ENCODE measurements at places on chromosomes 5 and 9.

DNA sequence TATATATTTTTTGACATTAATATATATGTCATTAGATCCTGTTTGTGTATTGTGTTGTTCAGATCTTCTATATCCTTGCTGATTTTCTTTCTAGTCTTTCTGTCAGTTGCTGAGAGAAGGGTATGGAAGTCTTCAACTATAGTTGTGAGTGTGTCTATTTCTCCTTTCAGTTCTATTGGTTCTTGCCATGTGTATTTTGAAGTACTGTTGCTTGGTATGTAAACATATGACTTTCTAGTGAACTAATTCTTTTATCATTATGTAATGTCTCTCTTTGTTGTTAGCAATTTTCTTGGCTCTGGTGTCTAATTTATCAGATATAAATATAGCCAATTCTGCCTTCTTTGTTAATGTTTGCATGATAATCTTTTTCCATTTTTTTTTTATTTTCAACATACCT, 84.3 kb upstream of the CAST start:
- no peak for DNase-seq

- DNase-seq: peak; percentile 76
Observed at GRCh38 chr9:129624168-129624759, 1.7 kb upstream of the NTMT1 start.

DNA sequence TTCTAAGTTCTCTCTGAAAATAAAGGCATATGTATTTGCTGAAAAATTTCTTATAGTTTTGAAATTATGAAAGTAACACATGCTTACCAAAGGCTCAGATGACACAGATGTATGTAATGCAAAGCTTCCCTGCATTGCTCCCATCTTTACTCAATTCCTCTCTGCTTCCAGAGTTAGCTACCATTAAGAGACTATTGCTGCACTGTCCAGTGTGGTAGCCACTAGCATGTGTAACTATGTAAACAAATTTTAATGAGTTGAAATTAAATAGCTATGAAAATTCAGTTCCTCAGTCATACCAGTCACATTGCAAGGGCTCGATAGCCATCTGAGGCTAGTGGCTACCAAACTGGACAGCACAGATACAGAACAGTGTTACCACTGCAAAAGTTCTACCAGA, 17.9 kb downstream of the FRMD3 start:
- no peak for DNase-seq

- DNase-seq: no peak
Observed at GRCh38 chr9:79989079-79989478, 417.3 kb downstream of the TLE4 start.

DNA sequence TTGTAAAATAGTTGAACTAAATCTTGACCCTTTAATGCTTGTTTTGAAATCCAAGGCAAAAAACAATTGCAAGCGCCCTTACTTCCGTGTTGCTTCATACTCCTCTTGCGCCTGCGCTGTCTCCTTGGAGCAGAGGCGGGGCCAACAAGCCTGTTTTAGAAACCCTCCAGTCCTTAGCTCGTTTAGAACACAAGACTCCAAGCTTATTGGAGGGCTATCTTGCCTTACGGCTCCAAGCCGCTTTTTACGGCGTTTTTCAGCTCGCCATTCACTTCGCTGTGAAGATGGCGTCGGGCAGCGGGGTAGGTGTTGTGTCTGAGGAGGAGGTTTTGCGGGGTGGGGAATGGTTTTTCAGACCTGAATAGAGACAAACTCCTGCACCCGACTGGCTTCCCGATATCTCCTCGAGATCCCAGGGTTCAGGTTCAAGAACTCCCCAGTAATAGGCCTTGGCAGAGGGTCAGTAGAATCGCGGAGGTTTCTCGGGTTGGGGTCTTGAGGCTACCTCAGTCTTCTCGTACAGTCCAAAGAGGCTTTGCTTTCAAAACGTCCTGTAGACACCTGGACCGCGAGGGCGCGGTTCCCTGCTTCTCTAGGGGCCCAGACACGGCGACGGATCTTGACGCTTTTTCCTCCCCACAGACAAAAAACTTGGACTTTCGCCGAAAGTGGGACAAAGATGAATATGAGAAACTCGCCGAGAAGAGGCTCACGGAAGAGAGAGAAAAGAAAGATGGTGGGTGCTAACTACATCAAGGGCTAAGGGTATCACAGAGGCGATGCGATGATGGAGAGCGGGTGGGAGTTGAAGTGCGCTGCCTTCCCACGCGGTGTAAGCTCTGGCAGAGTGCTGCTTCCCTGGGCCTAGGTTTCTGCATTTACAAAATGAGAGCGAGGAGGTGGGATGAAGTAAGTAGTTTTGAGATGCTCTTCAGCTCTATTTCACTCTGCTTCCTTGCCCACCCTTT, at the start of gene ZMAT2:
Gene ZMAT2, plus strand, starts transcription at position 271 of the 968 bp plus-strand sequence. Its CDS starts 14 bp downstream, at position 285.
- peak; percentile 79 for DNase-seq

DNA sequence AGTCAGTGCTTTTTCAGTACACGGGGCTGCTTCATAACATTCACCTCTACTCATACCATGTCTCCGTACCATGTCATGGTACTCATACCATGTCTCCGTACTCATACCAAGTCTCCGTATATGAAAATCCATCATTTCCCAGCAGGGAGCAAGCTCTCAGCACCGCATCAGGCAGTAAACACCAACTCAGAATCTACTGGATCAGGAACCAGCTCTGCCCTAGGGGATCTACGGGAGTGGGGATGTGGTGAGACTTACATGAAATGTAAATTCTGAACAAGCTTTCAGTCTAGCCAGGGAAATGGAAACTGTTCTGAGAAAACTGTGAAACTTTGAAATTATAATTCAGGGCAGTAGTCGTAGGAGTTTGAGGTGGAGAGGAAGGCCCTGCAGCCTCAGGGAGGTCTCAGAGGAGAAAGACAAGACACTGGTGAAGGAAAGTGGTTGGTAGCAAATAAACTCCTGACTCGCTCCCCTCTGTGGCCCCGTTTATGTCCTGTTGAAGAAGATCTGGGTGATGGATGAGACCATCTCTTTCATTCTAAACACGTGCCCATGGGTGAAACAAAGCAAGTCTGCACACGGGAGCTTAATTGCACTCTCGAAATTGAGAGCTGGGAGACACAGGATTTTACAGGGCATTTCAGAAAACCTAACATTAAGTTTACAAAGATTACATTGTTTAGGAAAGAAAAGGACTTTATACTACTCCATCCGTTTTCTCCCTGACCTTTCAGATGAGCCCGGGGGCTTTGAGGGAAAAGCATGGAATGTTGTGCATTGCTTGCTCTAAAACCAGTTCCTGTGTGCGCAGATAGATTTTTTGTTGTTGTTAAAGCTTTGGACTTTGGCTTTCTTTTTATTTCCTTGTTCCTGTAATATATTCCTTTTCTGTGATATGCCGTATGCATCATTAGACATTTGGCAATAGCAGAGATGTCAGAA, 26.8 kb downstream of the ACTBL2 start:
- DNase-seq: no peak

- DNase-seq: no peak
Observed at GRCh38 chr9:2676466-2676865, 40.8 kb upstream of the KCNV2 start.

DNA sequence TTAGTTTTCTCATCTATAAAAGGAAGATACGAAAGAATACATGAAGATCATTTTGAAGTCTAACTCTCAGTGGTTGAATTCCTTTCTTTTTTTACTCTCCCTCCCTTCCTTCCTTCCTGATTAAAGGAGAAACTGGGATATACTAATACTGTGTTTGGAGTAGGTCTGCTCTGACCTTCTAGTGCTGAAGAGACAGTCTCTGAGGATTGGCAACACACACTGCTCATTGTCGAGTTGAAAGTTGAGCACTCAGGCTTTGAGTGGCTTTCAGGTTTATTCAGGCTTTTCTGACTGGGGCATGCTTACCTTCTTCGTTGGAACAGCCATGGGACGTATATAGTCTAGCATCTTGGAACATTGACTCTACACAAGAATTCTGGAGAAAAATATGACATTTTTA, 86.9 kb upstream of the RPS23 start:
- no peak for DNase-seq

DNA sequence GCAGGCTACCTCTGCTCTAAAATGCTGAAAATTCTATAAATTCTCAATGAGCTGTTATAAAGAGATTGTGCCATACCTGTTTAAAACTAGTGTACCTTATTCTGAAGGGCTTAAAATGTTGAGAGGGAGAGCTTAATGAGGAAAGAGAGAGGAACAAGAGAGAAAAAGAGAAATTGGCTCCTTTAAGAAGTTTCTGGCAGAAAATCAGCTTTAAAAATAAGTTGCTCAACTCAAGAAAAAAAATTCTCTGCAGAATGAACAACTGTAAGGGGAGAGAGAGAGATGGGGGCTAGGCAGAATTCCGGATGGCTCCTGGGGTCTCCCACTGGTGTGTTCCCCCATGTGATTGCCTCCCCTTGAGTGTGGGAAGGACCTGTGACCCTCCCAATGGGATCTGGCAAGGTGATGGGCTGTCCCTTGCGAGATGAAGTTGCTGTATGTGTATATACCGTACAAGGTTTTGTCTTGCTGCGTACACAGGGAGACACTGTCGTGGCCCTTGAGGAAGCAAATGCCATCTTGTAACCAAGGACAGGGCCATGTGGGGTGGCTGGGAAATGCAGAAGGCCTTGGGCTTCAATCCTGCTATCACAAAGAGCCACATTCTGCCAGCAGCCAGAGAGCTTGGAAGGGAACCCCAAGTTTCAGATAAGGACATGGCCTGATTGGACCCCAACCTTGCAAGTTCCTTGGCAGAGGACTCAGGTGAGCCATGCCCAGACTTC, 64.3 kb upstream of the S1PR3 start:
- DNase-seq: no peak

- DNase-seq: no peak
Observed at GRCh38 chr5:116652903-116653302, 78.3 kb upstream of the SEMA6A start.

DNA sequence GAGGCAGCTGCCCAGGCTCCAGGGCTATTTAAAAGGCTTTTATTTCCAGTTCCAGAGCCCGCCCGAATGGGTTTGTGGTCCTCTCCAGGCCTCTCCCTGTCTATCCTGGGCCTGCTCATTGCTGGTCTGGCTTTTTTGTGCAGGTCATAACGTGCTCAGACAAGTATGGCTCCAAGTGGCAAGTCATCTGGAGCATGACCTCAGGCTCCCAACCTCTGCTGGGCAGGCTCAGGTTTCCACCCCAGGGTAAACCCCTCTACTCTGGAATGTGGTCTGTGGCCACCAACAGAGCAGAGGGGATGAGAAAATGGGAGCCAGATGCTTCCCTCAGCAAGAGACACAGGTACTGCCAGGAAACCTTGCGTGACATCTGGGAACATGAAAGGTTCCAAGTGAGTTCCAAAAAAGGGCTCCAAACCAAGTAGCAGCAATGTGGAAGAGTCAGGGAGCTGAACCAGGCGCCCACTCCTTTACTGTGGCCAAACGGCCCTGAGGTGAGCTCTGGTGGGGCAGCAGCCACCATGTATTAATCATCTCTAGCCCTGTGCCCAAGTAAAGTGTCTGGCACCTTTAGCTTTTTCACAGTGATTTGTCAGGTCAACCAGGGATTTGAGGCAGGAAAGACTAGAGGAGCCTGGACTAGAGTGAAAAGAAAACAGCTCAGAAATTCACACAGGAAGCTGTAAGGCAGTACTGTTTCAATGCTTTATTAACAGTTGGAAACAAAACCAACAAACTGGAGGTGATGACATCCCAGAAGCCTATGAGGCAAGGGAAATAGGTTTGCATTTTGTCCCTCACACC, 25.7 kb downstream of the PCDHGC5 start:
- no peak for DNase-seq

DNA sequence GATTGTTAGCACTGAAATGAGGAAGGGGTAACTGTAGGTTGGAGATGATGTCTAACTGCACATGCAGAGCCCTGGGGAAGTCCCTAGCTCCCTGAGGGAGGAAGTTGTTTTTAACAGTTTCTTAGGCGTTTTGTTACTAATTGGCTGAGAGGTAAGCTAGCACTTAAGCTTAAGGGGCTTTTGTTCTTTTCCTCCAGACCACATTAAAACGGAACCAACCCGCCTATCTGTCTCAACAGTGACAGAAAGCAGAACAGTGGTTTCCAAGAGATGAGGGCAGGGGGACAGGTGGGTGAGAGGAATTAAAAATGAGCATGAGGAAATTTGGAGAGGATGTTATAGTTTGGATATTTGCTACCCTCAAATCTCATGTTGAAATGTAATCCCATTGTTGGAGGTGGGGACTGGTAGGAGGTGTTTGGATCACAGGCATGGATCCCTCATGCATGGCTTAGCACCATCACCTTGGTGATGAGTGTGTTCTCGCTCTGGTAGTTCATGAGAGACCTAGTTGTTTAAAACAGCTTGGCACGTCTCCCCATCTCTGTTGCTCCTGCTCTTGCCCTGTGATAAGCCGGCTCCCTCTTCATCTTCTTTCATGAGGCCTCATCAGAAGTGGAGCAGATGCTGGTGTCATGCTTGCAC, 38.9 kb downstream of the LYRM7 start:
- no peak for DNase-seq

- DNase-seq: no peak
Observed at GRCh38 chr5:55691265-55692105, 20.6 kb downstream of the SLC38A9 start.

- no peak for DNase-seq
Observed at GRCh38 chr5:170152767-170153166, 47.1 kb downstream of the FOXI1 start.

GRCh38 chr5:91158011-91158410, 225.1 kb downstream of the ARRDC3 start:
- no peak for DNase-seq

DNA sequence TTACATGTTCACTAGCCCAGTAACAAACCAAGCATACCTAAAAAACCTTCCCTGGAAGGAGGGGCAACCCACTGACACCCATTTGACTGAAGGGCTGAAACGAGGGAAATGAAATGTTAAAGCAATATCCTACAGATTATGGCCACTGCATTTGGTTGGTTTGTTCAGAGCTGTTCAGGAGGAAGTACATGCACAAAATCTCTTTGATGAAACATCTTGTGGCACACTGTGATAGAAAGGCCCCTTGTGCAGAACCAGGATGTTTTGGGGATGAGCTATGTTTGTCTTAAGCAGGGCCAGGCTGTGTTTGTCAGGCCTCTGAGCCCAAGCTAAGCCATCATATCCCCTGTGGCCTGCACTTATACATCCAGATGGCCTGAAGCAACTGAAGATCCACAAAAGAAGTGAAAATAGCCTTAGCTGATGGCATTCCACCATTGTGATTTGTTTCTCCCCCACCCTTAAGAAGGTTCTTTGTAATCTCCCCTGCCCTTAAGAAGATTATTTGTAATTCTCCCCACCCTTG, 467.3 kb upstream of the PIK3R1 start:
- no peak for DNase-seq

All from activated CD4-positive, alpha-beta T cell treated with anti-CD3 and anti-CD28 coated beads for 24 hours (primary cell).